ENCODE measurements at places on chromosomes 4 and X.

- H3K36me3 ChIP-seq: no peaks in the 10 kb centered on the region
- H3K27ac ChIP-seq: no peak overlapping the region
- H3K4me3 ChIP-seq: no peak overlapping the region
- H3K27me3 ChIP-seq: no peaks in the 10 kb centered on the region
- DNase-seq: no peak
Observed at GRCh38 chr4:38381788-38382187, 282.2 kb upstream of the KLF3 start.

DNA sequence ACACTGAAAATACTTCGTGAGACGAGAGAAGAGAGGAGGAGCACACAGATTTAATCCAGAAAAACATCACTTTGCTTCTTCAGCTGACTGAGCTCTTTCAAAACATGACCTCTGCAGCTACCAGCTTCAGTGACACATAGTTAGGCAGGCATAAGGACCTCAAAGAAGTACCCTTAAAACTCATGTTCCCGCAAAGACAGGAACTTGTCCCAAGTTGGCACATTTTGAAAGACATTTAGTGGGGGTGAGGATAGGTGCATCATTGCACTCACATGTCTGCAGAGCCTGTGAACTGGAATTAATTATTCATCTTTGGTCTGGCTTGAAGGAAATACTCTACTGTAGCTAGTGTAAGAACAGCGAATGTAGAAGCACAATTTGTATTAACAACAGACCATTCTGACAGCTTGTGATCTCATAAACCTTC lies 221.8 kb downstream of the MGST2 start:
- no peaks in the 10 kb centered on the region for H3K27me3 ChIP-seq
- no peak overlapping the region for H3K4me3 ChIP-seq
- peaks cover 19% of the 10 kb centered on the region for H3K4me1 ChIP-seq
- H3K36me3 ChIP-seq: peaks cover 27% of the 10 kb centered on the region
- no peak overlapping the region for H3K27ac ChIP-seq
- no peak for DNase-seq

DNA sequence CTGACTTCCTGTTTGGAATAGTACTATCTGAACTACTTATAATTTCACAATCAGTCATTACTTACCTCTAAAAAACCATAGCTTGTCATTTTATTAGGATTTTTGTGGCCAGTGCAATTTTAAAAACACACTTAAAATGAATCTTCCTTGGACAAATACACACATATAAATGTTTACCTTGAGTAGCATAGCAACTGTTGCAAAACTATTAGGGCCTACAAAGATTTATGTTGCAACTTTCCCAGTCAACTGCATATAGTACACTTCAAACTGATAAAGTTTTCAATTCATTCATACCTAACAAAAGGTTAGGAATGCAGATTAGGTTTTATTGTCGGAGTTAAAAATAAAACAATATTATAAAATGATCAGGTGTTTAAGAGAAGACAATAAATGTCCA lies 193.0 kb downstream of the PDGFC start:
- no peak for DNase-seq
- H3K27me3 ChIP-seq: no peaks in the 10 kb centered on the region
- no peak overlapping the region for H3K4me3 ChIP-seq
- no peak overlapping the region for H3K27ac ChIP-seq
- peaks cover 4% of the 10 kb centered on the region for H3K4me1 ChIP-seq
- peaks cover 10% of the 10 kb centered on the region for H3K36me3 ChIP-seq

GRCh38 chr4:11566444-11567022 lies 137.8 kb upstream of the HS3ST1 start:
- H3K36me3 ChIP-seq: no peaks in the 10 kb centered on the region
- DNase-seq: no peak
- H3K27ac ChIP-seq: no peak overlapping the region
- no peak overlapping the region for H3K4me3 ChIP-seq
- no peaks in the 10 kb centered on the region for H3K27me3 ChIP-seq

GRCh38 chr4:2595436-2595835 lies 59.0 kb downstream of the FAM193A start:
- H3K27me3 ChIP-seq: no peaks in the 10 kb centered on the region
- peaks cover 2% of the 10 kb centered on the region for H3K36me3 ChIP-seq
- H3K4me3 ChIP-seq: no peak overlapping the region
- peak overlapping the region; percentile 84 for H3K27ac ChIP-seq

All from progenitor cell of endocrine pancreas (in vitro differentiated cells).